ENCODE measurements at places on chromosomes 4 and X.

DNA sequence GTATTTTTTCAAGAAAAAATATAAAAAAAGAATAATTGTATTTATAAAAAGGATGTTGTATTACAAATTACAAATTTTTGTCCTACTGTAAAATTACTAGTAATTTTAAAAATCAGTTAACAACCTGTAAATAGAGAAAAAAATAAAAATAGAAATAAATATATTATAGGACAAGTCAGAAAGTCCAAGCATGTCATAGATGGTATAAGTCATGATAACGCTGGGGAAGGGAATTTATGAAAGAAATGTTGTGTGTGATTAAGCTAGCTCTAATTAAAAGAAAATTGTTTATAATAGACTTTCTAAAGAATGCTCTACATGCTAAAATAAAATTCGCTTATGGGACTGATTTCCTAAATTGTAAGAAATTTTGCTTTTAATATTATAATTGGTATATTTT lies 2329.9 kb downstream of the ARAP2 start:
- no peak for DNase-seq

DNA sequence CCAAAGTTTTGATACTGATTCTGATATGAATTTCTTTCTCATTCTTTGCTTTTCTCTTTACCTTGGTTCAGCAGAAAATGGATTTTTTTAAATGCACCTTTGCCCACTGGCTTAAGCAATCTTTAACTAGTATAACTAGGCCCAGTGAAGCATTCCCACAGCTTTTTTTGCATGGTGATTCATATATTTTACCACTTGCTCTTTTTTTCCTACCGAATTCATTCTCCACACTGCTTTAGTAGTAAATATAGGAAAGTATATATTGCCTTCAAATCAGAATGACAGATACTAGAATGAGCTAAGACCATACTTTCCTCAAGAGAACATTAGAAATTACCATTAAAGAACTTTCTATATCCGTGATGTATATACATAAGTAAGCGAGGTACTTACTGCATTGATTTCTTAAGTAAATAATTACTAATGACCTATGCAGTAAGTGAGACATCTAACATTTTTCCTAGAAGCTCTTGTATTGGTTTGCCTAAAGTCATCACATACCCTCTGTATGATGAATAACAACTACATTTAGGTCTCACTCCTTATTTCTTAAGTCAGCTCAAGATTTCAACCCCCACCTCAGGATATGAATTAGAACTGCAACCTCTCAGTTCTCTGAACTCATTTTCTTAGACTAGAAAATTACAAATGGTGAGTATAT lies 44.2 kb downstream of the SLC4A4 start:
- DNase-seq = no peak

DNA sequence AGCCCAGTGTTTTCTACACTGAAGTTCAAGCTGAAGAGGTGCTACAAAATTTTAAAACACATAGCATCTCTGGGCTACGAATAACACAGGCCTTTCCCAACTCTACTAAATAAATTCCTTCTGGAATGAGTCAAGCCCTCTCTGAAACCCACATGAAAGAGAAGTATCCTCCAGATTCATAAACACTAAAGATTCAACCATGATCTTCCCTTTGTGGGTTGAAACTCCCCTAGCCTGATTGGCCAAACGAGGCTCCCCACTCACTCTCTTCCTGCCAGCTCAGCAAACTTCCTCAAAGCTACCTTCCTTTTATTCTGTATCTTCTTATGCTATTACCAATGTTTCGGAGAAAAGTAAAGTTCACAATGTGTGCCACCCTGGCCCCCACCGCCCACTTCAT lies 95.4 kb downstream of the NKX6-1 start:
- no peak for DNase-seq

DNA sequence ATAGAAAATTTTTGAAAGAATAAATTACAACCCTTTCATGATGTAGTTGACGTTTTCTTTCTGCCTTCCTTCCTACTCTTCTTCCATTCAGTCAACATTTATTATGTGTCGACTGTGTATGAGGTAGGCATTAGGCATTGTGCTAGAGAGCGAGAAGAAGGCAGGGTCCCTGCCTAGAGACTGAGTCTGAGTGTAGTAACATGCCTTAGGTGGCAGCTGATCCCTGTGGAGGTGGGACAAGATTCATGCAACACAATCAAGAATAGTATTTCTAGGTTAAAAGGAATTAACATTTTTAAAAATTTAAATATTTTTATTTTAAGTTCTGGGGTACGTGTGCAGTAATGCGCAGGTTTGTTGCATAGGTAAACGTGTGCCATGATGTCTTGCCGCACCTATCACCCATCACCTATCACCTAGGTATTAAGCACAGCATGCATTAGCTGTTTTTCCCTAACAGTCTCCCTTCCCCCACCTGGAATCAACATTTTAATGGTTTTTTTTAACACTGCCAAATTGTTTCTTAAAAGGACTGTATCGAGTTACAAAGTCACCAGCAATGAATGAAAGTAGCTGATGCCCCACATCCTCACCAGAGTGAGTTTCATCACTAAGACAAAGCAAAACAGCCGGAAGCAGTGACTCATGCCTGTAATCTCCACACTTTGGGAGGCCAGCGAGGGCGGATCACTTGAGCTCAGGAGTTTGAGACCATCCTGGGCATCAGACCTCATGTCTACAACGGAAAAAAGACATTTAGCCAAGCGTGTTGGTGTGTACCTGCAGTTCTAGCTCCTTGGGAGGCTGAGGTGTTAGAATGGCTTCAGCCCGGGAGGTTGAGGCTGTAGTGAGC lies 84.0 kb downstream of the WWC2 start:
- peak; percentile 58 for DNase-seq

GRCh38 chr4:81951891-81952455 lies 421.8 kb downstream of the HNRNPD start:
- no peak for DNase-seq

- DNase-seq = no peak
Observed at GRCh38 chr4:8365951-8366350, 74.6 kb downstream of the ACOX3 start.

DNA sequence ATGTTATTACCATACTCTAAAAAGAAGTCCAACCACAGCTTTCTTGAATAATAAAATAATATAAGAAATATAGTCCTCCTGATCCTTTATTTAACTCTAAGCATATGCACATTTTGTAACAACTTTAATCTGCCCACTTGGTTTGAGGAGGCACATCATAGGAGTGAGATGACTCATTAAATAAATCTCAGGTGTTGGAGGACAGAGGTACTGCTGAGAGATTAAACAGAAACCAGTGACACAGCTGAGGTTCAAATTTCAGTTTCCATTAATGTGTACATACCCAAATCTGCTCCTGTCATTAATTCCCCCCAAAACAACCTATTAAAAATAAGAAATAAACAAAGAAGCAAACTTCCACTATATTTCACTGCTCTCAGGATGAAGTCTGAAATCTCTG lies 211.0 kb downstream of the KCTD8 start:
- DNase-seq = no peak

DNA sequence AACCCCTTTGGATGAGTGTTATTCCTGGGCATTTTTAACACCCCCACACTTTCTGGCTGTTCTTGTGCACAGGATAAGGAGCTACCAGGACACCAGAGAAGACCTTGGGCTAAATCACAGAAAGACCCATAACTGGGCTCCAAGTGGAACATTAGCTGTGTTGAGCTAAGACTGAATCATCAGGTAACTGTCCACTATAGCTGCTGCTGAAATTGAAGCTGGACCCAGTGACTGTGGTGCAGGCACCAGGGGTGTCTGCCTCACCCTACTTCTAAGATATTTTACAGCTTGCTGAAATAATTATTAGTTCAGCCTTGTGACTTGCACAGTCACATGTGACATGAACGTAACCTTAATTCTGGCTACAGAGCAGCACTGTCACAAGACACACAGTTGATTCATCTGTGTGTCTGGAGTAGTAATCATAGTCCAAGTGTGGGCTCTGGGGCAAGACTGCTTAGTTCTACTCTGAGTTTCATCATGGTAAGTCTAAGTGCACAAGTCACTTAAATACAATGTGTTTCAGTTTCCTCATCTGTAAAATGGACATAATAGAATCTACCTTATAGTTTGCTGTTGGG lies 127.4 kb downstream of the SLC39A8 start:
- DNase-seq = no peak

- no peak for DNase-seq
Observed at GRCh38 chrX:125108921-125109320, 210.8 kb upstream of the TEX13C start.

Measured in NCI-H2029 (cell line).